A549 treated with CORT108297 at 1 μM for 4 hours (cell line): ENCODE measurements at places on chromosomes 3 and 15. TPM values are rescaled to one million over a fixed set of nuclear protein-coding genes. Genes with fewer than 3 reads are reported as not detected.

The SLC9C1 gene
- not detected in 5 replicates for total RNA-seq

The CCDC13 gene
- 0.25 to 0.51 TPM (median 0.49 TPM) in 5 replicates for total RNA-seq

The CNBP gene
- 333 to 359 TPM (median 338 TPM) in 5 replicates for total RNA-seq

The PLCB2 gene
- total RNA-seq: 0.44 to 0.79 TPM (median 0.59 TPM) in 5 replicates

The POLQ gene
- total RNA-seq: 6.3 to 7.3 TPM (median 6.7 TPM) in 5 replicates

The GOLGA8M gene
- total RNA-seq: not detected in 5 replicates

The RYR3 gene
- total RNA-seq: 0.01 to 0.13 TPM (median 0.02 TPM) in 5 replicates

The CADPS gene
- not detected in 5 replicates for total RNA-seq

The RNF123 gene
- total RNA-seq: 10.2 to 17.6 TPM (median 17.0 TPM) in 5 replicates

The IGSF11 gene
- total RNA-seq: 3.0 to 6.1 TPM (median 5.6 TPM) in 5 replicates

The ZDHHC23 gene
- total RNA-seq: 3.4 to 4.4 TPM (median 3.6 TPM) in 5 replicates

The TMC3 gene
- total RNA-seq: not detected in 5 replicates

The P3H2 gene
- 28.4 to 46.4 TPM (median 35.6 TPM) in 5 replicates for total RNA-seq

The PLA2G4E gene
- total RNA-seq: 0.02 TPM in 1 of 5 replicates, not detected in the others

The GPR62 gene
- total RNA-seq: not detected in 5 replicates

The USP19 gene
- 18.7 to 26.6 TPM (median 25.1 TPM) in 5 replicates for total RNA-seq

The CPN2 gene
- not detected in 5 replicates for total RNA-seq

The ABI3BP gene
- 0.90 to 2.0 TPM (median 1.3 TPM) in 5 replicates for total RNA-seq

The MYLK gene
- total RNA-seq: 13.5 to 21.9 TPM (median 16.0 TPM) in 5 replicates

The NIPA2 gene
- total RNA-seq: 110 to 115 TPM (median 111 TPM) in 5 replicates

The CPLX3 gene
- total RNA-seq: 0.05 to 0.06 TPM in 2 of 5 replicates, not detected in the others

The ZNF80 gene
- not detected in 5 replicates for total RNA-seq

The ARPP21 gene
- 0.02 to 0.08 TPM (median 0.06 TPM) in 3 of 5 replicates, not detected in the others for total RNA-seq

The DNAH12 gene
- 0.03 to 0.15 TPM (median 0.13 TPM) in 5 replicates for total RNA-seq

The RGMA gene
- 0.12 to 0.42 TPM (median 0.19 TPM) in 5 replicates for total RNA-seq

The LSAMP gene
- 0.12 to 0.24 TPM (median 0.17 TPM) in 5 replicates for total RNA-seq

The ECE2 gene
- not detected in 5 replicates for total RNA-seq

The TM4SF1 gene
- 1,236 to 1,908 TPM (median 1,489 TPM) in 5 replicates for total RNA-seq

The SLITRK3 gene
- not detected in 5 replicates for total RNA-seq

The POLR2H gene
- 69.1 to 84.0 TPM (median 75.7 TPM) in 5 replicates for total RNA-seq

The SNURF gene
- 5.9 to 13.1 TPM (median 7.5 TPM) in 5 replicates for total RNA-seq

The NME9 gene
- 0.42 TPM in 1 of 5 replicates, not detected in the others for total RNA-seq

The STRIT1 gene
- not detected in 5 replicates for total RNA-seq

The GUCA1C gene
- not detected in 5 replicates for total RNA-seq

The XRN1 gene
- 3.4 to 5.0 TPM (median 4.1 TPM) in 5 replicates for total RNA-seq

The OIP5 gene
- total RNA-seq: 13.2 to 15.0 TPM (median 14.7 TPM) in 5 replicates

The C3orf49 gene
- total RNA-seq: not detected in 5 replicates

The SGO1 gene
- total RNA-seq: 13.8 to 19.7 TPM (median 15.3 TPM) in 5 replicates

The TTC21A gene
- 0.91 to 2.8 TPM (median 1.9 TPM) in 5 replicates for total RNA-seq

The RTP1 gene
- not detected in 5 replicates for total RNA-seq
